ENCODE measurements at places on chromosomes 4 and X.

DNA sequence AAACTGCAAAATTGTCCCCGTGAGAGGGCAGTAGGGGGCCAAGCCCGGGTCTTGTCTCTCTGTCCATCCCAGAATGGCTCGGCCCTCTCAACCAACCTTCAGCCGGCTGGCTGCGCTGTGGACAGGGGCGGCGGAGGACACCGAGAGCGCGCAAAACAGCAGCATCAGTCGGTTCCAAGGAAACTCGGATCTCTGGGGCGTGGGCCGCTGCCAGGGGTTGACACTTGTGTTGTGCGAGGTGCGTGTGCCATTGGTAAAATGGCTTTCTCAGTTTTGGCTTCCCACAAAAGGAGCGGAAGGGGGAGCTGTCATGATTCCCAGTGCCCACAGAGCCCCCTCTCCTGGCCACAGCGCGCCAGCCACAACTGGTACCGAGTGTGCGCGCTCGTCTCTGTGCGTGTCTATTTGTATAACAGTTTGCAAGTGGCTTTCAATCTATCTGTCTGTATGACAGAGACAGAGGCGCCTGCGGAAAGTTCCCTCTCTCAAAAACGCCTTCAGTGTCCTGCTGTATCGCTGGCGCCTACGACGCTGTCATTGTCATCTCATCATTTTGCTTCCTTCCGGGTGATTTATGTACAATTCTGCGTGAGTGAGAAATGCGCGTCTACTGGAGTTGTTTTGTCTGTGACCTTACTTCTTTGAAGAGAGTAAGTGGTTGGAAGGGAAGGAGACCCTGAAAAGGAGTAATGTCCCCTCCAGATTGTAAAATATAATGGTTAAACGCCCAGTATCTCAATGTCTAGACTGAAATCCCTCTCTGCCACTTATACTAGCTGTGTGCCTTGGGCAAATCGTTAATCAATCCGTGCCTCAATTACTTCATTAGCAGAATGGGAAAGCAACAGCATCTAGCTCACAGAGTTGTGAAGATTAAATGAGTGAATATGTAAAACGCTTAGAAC, 1.8 kb downstream of the DKK2 start:
- no peak for DNase-seq

- no peak for DNase-seq
Measured at GRCh38 chrX:31130457-31131220, 58.8 kb upstream of the FTHL17 start.

GRCh38 chr4:116839826-116840225, 245.6 kb downstream of the TRAM1L1 start:
- DNase-seq, result no peak

GRCh38 chr4:182642831-182643230, 274.4 kb downstream of the DCTD start:
- no peak for DNase-seq

DNA sequence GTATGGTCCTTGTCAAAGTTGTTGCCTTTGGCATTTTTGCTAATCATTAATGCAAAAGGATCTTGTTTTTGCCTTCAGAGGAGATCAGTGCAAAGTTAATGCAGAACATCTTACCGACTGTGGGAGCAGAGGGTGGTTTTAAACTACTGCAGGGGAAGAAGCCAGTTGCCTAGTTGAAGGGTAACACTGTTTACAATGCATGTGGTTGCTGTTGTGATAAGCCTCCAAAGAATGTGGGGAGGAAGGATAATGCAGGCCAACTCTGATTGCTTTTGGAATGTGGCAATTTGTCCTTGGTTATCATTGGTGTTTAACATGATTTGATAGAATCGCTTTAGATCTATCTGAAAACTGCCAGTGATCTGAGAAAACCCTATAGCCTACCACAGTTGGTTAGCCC, 204.3 kb upstream of the TLL1 start:
- no peak for DNase-seq

GRCh38 chrX:3134316-3134945, 93.2 kb downstream of the ARSF start:
- no peak for DNase-seq

GRCh38 chr4:81135501-81135900, 79.5 kb downstream of the PRKG2 start:
- DNase-seq, result no peak

DNA sequence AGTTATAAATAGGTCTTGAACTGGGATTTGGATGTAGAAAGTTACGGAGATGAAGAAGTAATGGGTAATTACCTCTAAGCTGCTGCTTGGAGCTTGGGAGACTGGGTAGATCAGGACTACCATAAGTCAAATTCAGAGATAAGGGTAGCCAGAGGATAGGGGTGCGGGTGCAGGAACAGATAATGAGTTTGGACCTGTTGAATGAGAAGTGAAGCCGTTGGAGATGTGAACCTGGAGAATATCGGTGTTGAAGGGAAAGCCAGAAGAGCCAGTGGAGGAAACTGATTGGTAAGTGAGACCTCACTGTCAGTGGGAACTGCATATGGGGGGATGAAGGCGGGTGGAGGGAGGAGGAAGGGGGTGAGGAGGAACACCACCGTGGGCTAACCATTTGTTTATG, 618 bp upstream of the FOXO4 start:
- peak; percentile 39 for DNase-seq

- peak; percentile 94 for DNase-seq
Measured at GRCh38 chr4:48594180-48594579, 104.1 kb downstream of the ZAR1 start.

DNA sequence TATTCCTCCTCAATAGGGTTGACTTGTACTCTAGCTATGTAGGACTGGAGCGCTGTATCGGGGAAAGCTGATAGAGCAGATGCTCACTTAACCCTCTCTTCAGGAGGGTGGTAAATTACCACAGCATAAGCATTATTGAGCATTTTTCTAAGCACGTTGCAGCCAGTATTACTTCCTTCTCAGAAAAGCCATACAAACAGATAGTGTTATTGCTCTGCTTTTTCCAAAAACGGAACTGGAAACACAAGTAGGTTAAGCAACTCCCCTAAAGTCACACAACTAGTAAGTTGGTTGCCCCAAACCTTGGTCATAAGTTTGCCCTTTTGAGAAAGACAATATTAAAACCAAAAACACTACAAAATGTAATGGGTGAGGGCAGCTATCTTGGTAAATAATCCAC, 73.9 kb downstream of the REELD1 start:
- no peak for DNase-seq

GRCh38 chrX:49761481-49761880, 65.7 kb upstream of the PAGE1 start:
- peak; percentile 30 for DNase-seq

DNA sequence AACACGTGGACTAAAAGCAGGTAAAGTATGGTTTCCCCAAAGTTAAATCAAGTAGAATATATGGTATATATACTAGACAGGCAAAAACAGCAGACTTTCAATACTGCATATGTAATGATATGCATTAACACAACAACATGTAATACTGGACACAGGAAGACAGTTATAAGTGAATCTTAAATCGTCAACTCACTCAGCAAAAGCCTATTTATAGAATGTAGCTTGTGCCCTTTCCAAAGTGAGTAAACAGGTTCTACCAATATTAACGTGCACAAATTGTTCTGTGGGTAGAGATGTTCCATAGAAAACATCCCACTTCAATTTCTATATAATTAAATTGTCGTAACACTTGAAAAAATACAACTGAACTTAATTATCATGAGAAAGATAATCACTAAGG, 30.6 kb downstream of the FAM241A start:
- DNase-seq, result no peak

DNA sequence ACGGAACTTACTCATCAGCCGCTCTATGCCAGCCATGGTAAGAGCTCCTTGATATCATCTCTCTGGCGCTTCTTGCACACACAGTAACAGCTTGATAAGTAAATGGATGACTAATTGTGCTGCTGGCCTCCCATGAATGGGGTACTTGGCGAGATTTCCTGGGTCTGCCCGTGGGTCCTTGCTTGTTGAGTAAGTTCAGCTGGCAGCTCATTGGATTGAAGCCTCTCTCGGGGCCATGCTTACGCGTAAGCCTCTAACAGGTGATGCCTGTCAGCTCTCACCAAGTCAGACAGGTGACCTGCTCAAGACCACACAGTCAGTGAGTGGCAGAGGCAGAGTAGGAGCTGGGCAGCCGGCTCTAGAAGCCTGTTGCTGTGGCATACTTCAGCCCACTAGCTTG, 7.7 kb downstream of the NSG1 start:
- no peak for DNase-seq

GRCh38 chr4:83979773-83980172, 443.9 kb downstream of the GPAT3 start:
- no peak for DNase-seq

DNA sequence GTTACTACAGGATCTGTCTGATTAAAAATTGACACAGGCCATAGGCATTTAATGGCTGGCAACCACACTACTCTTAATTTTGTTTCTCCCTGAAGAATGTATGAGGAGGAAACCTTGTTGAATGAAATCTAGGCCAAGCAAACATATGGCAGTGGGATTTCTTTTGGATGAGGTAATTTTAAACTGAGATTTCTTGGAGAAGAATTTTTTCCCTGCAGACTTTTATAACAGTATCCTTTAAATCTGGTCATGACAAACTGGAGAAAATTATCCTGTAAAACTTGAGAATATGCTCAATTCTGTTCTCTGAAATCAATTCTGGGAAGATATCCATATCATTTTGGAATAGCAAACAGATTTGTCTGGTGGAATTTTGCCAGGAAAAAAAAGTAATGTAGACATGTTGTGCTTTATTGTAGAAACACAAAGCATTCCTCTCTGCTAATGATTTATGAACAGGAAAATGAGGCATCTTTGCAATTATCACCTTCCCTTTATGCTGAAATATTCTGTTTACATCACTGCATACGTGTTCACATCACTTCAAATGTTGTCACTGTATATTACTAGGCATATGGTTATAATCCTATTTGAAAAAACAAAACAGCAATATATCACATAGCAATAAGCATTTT, 108.3 kb upstream of the ARSJ start:
- DNase-seq, result no peak

DNA sequence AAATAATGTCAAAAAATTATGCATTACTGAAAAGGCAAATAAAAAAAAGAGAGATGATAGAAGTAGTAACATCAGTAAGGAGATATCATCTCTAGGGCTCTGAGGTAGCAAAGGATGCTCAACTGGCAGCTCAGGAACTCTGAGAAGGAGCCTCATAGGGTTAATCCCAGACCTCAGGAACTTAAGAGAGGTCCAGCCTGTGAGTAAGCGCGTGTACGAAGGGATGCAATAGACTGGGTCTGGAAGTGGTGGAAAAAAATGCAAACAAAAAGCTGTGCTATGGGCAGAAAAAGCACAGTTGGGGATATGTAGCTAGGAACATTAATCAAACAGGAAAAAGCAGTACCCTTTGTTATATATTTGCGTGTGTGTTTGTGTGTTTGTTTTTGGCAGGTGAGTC, 282.0 kb downstream of the GALNTL6 start:
- no peak for DNase-seq

DNA sequence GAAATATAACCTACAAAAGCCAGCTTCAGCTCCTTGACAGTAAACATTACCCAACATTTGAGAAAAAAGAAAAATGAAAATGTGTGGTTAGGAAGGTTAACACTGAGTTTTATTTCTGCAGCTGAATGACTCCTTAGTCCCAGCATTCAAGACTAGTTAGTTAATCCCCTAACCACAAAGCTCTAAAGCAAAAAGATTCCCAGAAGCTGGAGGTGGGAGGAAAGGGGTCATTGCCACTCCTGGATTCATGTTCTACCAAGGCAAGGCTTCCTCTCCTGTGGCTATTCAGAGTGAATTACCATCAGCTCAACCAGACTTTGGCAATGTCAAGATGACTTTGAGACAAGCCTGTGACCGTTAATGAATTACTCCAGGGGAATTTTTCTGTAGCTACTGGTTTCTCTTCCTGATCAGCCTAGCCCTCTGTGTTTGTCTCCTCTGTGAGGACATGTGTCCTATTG, 63.6 kb downstream of the HADH start:
- no peak for DNase-seq

GRCh38 chr4:44558031-44558605, 93.3 kb downstream of the YIPF7 start:
- DNase-seq, result no peak

DNA sequence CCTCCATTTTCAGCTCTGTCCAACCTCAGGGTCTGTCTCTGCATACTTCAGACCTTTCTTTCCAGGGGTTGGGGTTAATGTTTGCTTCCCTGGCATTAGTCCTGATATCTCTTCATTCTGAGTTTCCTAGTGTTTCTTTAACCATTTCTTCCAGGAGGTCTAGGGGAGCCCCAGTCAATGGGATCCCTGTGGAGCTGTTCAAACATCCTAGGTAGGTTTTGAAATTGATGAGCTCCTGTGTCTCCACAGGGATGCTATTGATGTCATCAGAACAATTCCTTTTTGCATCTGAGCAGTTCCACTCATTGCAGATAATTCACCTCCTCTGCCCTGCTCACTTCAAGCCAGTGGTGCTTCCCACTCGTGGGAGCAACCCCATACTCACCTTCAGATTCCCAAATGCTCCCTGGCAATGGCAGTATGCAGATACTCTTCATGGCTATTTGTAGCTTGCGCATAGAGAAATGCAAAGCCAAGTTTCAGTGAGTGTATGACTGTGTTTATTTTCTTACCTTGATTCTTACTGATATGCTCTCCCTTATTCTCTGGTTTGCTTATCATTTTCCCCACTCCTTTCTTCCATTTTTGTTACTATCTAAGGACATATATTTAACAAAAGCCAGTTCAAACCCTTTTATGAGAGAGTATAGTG, 33.7 kb upstream of the LIMCH1 start:
- no peak for DNase-seq

DNA sequence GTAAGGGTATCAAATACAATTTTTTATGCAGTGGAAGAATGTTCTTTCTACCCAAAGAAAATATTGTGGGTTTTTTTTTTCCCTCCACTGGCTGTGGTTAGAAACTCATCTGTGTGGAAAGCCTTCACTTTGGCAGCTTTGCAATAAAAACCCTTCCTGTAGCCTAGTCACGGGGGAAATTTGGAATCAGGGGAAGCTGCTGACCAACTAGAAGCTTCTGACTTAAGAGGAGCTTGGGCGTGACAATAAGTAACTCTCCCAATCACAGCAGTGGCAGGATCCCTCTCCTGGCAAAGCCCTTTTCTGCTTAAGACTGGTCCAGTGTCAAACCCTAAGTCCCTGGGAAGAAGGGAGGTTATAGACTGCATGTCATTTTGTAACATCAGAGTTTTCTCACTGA, 87.9 kb downstream of the LRRC66 start:
- DNase-seq, result no peak

- no peak for DNase-seq
Measured at GRCh38 chrX:118631586-118631985, 95.8 kb upstream of the IL13RA1 start.

GRCh38 chr4:14772388-14772787, 229.9 kb upstream of the CPEB2 start:
- DNase-seq, result no peak

- DNase-seq, result peak; percentile 79
Measured at GRCh38 chrX:11381464-11381863, 88.3 kb downstream of the AMELX start.

DNA sequence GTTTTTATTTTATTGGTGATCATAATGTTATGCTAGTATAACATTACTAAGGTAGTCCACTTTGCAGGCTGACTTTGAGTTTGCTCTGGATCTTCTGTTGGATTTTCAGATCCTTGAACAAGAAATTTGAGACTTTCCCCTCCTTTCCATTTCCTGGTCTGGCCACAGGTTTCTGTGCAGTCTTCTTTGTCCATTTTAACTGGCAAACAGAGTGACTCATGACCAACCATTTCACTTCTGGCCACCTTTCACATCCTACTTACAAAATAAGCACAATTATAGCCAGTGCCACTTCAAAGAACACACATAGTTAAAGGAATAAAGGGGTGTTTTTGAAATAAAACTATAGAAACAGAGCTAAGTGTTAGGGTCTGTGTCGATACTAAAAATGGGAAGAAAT, 8.4 kb downstream of the ANK2 start:
- no peak for DNase-seq

Measured in NCI-H82 (cell line).